Dermis blood vessel endothelial cell (primary cell): ENCODE measurements at places on chromosomes 12 and 14. TPM values are rescaled to one million over a fixed set of nuclear protein-coding genes. Genes with fewer than 3 reads are reported as not detected.

The NYNRIN gene
- 12.6 and 17.0 TPM in 2 replicates for total RNA-seq

The LTBP2 gene
- total RNA-seq, result 89.2 and 90.5 TPM in 2 replicates

The VWF gene
- total RNA-seq, result 3,052 and 3,683 TPM in 2 replicates

The TMPRSS12 gene
- not detected in 2 replicates for total RNA-seq

The STAB2 gene
- total RNA-seq, result 3.7 and 4.6 TPM in 2 replicates

The PRH2 gene
- total RNA-seq, result not detected in 2 replicates

The C14orf93 gene
- 6.8 and 10.6 TPM in 2 replicates for total RNA-seq

The OR4K14 gene
- total RNA-seq, result not detected in 2 replicates

The FGF23 gene
- not detected in 2 replicates for total RNA-seq

The AKAP6 gene
- 0.51 and 0.79 TPM in 2 replicates for total RNA-seq

The ABCD2 gene
- not detected in 2 replicates for total RNA-seq

The SMCO3 gene
- 1.2 and 1.6 TPM in 2 replicates for total RNA-seq
